ENCODE measurements at places on chromosomes 3 and 15.

DNA sequence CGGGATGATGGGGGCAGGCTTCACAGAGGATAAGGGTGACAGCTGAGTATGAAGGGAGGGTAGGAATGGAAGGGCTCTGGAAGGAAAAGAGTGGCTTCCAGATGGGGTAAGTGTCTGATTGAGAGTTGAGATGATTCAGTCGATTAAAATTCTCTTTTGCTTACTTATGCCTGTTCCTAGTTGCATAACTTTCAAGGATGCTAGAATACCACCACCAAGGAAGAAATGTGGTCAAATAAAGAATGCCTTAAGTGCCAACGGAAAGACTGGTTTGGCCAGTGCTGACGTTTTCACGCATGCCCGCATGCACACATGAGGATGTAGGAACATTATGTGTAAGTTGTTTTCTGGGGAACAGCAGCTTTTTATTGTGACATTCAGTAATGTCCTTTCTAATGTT, 263.4 kb upstream of the WNT5A start:
- no peak for DNase-seq

- no peak for DNase-seq
Observed at GRCh38 chr3:32778389-32778788, 39.4 kb upstream of the TRIM71 start.

DNA sequence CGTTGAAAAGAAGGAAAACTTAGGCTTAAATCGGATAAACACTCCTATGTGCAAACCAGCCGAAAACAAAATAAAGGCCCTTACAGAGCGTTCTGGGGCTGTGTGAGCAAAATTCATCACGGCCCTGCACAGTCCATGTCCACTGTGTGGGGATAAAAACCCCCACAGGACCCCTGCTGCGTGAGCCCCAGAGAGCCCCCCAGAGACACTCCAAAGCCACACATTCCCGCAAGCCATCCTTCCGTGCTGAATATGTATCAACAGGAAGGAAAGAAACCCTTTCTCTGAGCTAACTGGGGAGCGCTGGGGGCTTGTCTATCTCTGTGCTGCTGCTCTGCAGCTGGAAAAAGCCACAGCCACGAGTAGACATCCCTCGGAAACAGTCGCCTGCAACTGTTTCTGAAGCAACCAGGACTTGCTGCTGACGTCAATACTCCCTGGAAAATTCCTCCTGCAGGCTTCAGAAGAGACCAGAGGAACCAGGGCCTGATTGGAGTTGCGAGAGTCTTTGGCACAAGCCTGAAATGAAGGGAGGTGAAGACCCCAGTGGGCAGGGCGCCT, 72.7 kb downstream of the NUP210 start:
- no peak for DNase-seq

GRCh38 chr3:187746442-187747281, 1.4 kb upstream of the BCL6 start:
- DNase-seq = no peak

GRCh38 chr3:196138482-196139254, 56.8 kb upstream of the TFRC start:
- DNase-seq = no peak

DNA sequence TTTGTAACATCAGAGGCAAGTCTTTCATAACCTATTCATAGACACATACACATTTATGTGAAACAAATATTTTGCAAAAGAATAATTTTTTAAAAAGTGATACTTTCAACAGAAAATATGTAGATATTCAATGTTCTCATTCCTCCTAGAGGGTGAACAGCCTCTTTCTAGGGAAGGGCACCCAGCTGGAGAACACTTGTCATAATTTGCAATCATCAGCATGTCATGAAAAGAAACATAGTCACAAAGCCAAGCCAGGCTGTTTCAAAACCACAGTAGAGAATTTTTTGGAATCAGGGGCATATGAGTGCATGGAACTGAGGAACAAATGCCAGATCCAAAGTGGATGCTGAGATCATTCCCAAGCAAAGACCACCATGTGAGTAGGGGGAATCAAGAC, 406.9 kb upstream of the ADAMTS9 start:
- DNase-seq = no peak

- DNase-seq = no peak
Observed at GRCh38 chr3:4688411-4688810, 195.3 kb downstream of the ITPR1 start.

DNA sequence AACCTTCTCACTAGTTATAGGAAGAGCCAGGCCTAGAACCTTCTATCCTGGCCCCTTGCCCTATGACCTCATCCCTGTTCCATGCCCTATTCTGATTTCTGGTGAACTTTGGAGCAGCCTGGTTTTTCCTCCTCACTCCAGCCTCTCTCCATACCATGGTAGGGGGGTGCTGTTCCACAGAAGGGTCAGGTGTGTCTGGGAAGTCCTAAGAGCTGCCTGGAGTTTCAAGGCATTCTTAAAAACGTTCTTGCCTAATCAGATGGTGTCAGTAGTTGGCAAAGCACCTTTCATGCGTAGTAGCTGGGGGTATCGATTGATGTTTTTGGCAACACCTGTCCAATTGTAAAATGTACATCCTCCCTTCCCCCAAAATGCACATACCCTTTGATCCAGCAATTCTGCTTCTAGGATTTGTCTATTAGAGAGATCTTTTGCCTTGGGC, 16.8 kb upstream of the ALPK3 start:
- DNase-seq = no peak

GRCh38 chr15:33154351-33155166, 40.0 kb downstream of the FMN1 start:
- no peak for DNase-seq

DNA sequence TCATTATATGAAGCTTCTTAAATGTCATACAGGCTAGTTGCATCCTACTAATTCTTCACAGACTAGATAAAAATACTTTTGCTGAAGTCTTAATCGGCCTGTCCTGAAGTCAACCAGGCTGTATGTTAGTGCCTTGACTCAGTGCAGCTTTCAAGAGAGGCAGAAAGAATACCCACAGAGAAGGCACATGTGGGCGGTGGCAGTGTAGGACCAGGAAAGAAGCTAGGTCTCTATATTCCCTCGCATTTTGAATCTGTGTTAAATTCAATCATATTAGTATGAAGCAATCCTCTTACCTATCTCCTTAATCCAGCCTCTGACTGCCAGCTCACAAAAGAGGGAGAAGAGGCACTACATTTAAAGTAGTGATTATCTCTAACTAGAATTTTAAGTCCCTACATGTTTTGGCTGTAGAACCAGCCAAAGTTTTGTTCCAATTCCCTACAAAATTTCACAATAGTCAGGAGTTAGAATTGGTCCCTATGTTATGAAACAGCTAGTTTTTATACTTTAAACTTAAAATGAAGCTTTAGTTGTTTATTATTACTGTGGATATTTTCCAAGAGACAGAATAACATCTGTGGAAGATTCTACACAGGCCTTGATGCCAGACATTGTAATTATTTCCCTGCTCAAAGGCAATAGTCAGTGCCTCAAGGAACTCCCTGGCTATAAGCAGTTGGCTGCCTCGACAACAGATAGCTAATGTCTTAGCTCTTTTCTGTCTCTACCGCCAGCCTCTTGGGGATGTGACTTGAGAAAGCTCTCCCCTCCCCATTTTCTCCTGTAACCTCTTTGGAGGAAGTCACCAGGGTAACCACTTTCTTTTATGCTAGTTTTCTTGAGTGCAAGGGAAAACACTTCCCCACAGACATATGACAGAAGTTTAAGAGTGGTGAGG, 31.9 kb downstream of the CRTC3 start:
- no peak for DNase-seq

DNA sequence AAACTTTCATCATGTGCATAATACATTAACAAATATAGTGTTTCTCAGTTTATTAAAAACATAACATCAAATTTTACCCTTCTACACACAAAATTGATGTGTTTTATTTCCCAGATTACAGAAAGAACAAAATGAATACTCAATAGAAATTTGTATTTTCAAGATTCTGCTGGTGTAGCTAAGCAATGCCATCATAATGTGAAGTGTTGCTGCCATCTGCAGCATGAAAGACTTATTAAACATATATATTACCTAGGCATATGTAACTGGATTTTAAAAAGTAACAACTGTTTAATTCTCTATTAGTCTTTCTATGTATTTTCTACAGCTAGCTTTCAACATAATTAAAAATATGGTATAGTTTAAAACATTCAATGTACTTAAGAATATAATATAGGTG, 27.5 kb downstream of the PLSCR5 start:
- DNase-seq = peak; percentile 9

DNA sequence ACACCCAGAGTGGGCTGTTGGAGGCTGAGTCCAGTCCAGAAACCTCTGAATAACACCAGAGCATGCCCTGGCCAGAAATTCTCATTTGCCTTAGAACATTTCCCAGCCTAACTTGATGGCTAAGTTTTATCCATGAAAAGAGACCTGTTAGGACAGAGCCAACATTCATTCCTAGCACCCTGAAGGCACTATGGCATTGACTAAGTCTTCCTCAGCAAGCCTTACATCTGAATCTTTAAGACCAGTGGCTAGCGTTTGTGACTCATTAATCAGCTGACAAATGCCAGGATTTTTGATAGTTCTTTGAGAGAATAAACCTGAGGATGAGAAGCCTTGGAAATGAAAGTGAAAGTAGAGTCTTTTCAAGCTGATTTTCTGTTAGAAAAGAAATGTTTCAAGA, 1087.1 kb upstream of the ALCAM start:
- DNase-seq = no peak

- DNase-seq = no peak
Observed at GRCh38 chr3:23264413-23264812, 61.3 kb downstream of the UBE2E2 start.

DNA sequence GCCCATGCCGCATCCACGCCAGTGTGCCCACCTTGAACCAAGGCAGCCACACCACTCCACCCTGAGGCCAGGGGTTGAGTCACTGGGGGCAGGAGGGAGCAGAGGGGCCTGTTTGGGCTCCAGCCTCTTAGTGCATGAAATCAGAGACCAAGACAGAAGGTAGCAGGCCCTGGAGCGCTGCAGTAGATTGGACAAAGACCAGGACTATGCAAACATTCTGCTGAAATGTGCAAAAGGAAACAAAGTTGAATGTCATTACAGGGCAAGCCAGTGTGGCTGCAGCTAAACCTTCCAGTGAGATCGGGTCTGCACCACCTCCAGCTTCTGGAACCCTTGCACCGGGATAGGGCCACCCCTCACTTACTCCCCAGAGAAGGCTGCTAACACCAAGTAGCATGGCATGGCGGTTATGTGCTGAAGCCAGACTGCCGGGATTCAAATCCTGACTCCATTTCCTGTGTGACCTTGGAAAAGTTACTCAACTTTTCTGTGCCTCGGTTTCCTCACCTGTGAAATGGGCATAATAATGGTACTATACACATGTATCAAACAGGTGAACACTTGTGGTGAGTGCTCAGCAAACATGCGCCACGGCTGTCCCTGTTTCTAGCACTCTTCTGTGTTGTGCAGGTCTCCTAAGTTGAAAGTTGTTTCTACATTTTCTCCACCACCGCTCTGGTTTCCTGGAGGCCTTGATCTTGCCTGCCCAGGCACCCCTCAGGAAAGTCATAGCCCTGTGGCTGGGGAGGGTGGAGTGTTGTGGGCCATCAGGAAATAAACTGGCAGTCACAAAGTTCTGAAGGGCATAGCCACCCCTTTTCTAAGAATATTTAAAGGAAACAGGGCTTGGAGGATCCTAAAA, 25.0 kb upstream of the GP9 start:
- DNase-seq = no peak

GRCh38 chr3:171044384-171044783, 17.9 kb upstream of the SLC2A2 start:
- DNase-seq = no peak

DNA sequence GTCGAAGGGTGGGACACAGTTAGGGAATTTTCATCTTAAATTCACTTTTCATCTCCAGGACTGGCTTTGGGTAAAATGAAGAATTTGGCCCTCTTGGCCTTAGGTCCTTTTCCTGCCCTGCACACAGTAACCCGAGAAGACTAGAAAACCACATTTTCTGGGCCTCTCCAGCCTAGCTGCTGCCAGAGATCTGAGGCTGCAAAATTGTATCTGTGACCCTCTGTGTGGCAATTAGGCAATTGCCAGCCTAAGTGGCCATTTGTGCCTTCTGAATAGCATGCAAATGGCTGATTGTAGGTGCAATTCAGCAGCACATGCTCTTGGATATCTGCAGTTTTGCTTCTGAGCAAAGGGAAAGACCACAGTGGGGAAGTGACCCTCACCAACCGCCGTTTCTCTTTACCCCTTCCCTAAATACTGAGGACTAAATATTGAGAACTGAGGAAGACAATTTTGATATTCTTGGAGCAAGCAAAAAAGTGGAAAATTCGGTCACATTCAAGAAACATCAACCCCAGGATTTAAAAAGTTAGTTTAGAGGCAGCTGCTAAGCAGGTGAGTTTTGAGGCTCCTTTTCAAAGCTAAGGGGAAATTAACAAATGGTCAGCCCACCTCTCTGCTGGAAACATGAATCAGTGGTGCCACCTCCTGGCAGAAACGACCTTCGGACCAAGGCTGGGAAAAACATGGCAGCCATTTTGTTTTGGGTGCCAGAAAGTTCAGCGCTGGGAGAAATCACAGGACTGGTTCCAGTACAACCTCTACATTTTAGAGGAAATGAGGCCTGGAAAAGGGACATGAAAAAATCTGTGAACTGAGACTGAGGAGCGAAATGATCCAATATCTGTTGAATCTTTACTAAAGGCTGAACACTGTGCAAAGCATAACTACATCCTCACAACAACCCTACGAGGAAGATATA, 56.6 kb upstream of the PRTG start:
- peak; percentile 51 for DNase-seq

DNA sequence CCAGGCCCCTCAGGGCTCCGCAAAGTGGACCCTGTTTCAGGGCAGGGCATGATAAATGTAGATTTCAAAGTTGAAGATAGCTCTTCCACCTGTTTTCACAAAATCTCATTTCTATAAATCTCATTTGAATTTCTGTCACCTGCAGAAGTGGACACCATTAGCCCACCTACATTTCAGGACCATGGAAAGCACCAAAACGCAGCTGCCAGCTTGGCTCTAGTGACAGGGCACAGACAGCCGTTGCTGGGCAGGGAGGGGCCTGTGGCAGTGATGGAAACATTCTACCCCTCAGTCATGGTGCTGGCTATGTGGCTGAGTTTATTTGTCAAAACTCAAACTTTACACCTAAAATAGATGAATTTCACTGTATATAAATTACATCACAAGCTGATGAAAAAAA, 40.4 kb downstream of the PRR23E start:
- DNase-seq = no peak

- DNase-seq = no peak
Observed at GRCh38 chr3:172289583-172289982, 158.7 kb downstream of the GHSR start.

All from NCI-H1417 (cell line).